CD4-positive, alpha-beta T cell treated with Interleukin-6 for 4 hours (primary cell): ENCODE measurements at places on chromosomes 13 and 19.

GRCh38 chr19:43778651-43779050 is 2.1 kb downstream of the KCNN4 start:
- no peak for DNase-seq

DNA sequence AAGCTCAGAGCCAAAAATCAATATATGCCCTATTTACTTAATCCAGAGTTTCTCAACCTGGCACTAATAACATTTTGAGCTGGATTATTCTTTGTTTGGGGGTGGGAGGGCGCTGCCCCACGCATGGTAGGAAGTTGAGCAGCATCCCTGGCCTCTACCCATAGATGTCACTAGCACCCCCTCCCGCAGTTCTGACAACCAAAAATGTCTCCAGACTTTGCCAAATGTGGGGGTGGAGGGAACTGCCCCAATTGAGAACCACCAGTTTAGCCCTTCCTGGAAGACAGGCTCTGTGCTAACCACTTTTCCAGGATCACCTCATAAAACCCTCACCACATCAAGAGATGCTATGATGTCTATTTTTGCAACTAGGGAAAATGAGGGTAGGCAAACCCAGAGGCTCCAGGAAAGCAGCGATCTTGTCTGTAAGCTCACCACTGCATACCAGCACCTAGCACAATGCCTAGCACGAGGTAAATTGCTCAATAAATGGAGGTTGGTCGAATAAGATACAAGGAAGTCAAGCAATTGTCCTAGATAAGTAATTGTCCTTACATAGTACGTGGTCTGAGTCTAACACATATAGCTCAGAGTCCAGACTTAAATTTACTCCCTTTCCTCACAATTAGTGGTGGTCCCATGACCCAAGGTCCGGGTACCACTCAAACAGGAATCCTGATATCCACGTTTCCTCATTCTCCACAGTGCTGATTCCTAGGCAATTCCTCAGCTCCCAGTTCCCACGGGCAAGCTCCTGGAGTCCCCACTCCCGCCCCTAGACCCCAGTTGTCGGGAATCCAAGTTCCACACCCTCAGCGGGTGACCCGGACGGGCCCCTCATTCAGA is 892 bp downstream of the TRIR start:
- DNase-seq = peak; percentile 52

GRCh38 chr13:33316890-33317289 is 31.3 kb upstream of the STARD13 start:
- DNase-seq = no peak

DNA sequence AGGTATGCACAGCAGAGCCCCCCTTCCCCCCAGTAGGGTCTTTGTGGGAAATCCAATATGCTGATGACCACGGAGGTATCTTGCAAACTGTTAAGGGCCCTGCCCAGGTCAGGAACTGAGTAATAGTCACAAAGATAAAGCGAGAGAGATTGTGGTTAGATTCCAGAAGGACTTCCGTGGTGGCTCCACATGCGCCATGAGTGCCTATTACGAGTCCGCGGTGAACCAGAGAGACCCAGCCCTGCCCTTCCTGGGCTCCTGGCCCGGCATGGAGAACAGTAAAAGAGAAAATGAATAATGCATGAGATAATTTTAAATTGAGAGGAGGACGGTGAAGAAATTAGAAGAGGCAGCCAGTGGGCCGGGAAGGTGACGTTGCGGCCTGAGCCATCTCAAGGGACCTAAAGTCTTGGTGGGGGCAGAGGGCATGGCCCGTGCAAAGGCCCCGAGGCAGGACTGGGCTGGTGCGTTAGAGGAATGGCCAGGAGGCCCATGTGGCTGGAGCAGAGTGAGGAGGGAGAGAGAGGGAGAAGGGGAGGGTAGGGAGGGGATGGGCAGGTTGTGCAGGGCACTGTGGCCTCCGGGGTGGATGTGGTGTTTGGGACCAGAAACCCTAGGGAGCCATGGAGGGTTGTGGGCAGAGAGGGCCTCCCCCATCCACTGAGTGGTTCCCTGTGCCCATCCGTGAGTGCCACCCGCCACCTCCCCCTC is 46.6 kb upstream of the NFIC start:
- DNase-seq = no peak

- DNase-seq = no peak
Observed at GRCh38 chr13:40780822-40781401, 8.5 kb upstream of the SLC25A15 start.

DNA sequence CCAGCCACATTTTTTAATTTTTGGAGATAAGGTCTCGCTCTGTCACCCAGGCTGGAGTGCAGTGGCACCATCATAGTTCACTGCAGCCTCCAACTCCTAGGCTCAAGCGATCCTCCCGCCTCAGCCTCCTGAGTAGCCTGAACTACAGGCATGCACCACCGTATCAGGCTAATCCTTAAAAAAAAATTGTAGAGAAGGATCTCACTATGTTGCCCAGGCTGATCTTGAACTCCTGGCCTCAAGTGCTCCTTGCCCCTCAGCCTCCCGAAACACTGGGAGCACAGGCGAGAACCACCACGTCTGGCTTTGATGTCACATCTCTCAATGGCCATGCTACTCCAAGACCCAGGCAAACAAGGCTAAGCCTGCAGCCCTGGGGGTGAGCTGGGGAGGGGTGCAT is 21.2 kb downstream of the PRKCSH start:
- no peak for DNase-seq

DNA sequence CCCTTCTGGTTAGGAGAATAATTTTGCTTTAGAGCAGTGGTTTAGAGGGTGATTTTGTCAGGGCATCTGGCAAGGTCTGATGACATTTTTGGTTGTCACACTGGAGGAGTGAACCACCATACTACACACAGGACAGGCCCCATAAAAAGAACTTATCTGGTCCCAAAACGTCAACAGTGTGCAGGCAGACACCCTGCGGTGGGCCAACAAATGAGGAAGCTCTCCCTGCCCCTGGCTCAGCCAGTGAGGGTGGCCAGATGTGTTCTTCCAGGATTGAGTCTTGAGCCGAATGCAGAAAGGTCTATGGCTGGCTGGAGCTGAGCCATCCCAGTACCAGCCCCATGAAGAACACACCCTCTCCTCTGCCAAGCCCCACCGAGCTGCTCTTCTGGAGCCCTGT is 149.2 kb downstream of the MIPEP start:
- DNase-seq = no peak

GRCh38 chr13:103100830-103101229 is 34.6 kb upstream of the SLC10A2 start:
- DNase-seq = no peak

DNA sequence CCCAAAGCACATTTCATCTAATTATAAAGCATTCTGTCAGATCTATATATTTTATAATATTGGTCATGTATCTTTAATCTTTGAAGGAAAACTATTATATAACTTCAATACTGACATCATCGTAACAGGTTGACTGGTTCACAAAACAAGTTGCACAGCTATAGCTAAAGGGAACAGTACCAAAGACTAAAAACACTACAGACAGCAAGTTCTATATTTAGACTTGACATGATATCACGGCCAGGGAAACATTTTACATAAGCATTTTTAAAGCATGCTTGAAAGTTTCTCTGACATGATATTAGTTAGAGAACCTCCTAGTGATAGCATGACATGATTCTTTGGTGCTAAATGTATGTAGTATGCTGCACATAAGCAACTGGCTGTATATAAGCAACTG is 182.5 kb downstream of the NDFIP2 start:
- no peak for DNase-seq

DNA sequence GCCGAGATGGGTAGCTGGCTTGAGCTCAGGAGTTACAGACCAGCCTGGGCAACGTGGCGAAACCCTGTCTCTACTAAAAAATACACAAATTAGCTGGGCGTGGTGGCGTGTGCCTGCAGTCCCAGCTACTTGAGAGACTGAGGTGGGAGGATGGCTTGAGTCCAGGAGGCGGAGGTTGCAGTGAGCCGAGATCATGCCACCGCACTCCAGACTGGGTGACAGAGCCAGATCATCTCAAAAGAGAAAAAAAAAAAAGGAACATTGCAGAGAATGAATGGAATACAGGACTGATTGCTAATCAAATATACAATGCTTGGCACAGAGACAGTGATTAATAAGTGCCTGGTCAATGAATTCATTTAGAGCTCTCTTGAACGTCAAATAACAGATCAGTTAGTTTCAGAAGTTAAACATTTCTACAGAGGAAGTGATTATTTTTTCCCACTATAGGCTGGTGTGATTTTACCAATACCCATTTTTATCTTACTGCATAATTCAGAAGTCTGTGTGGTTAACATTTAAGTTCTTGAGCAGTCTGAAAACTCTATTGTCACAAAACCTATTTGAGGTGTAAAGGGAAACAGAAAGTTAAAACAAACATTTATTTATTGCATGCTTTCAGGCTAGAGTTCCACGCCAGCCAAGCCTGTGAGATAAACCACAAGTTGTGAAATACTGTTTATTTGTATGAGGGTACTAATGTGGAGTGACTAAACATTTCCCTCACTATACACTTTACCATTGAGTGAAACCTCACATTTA is 7.7 kb upstream of the TBC1D4 start:
- DNase-seq = no peak

- peak; percentile 63 for DNase-seq
Observed at GRCh38 chr19:18098891-18099622, 1.5 kb downstream of the MAST3 start.

DNA sequence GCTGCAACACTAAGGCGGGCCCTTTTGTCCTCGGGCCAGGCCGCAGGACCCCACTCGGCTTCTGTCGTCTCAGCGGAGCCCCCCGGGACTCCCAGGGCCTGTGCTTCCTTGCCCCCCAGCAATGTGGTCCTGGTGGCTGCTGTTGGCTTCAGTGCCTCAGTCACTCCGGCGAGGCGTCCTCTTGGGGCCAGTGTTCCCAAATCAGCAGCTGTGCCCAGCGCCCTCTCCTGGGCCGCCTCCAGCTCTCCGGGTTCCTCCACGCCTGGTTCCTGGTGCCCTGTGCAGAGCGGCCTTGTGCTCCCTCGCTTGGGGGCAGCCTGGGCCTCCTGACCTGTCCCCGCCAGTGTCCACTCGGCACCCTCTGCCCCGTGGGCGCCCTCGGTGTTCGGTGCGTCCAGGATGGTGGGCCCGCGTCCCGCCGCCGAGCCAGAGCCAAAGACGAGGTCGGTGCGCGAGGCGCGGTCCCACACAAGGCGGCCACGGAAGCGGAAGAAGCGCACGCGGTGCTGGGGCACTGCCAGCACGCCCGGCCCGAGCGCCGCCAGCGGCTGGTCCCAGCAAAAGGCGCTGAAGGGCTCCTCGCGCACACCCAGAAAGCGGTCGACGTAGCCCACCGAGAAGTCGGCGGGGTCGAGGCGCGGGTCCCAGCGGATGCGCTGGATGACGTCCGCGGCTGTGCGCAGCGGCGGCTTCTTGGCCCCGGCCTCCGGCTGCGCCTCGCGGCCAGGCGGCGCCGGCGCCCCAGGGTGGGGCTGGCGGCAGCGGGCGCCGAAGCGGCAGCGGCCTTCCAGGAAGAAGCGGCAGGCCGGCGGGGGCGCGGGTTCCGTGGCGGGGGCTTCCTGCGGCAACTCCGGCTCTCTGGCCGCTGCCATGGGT is 685 bp downstream of the LENG9 start:
- peak; percentile 71 for DNase-seq

GRCh38 chr13:77222909-77223308 is 104.0 kb downstream of the MYCBP2 start:
- no peak for DNase-seq

- peak; percentile 40 for DNase-seq
Observed at GRCh38 chr13:113904411-113904810, 40.5 kb upstream of the GAS6 start.

- DNase-seq = no peak
Observed at GRCh38 chr19:29675650-29676186, 10.5 kb downstream of the PLEKHF1 start.

DNA sequence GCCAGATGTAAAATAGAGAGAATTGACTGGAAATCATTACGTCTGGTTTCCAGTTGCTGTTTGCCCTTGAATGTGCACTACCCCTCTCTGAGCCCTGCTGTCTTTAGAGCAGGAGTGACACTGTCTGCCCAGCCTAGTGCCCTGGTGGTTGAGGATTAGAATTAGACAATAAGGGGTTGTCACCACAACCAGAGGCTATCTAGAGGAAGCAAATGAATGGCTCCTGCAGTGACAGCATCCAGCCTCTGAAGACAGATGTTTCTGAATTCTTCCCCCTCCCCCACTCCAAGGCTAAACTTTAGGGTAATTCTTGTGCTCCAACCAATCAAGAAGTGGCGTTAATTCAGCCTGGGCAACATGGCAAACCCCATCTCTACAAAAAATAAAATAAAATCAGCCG is 2.0 kb downstream of the RAB8A start:
- DNase-seq = no peak

- no peak for DNase-seq
Observed at GRCh38 chr13:86446311-86446710, 647.1 kb upstream of the SLITRK6 start.

GRCh38 chr19:16288544-16288943 is 36.1 kb upstream of the KLF2 start:
- DNase-seq = peak; percentile 17

DNA sequence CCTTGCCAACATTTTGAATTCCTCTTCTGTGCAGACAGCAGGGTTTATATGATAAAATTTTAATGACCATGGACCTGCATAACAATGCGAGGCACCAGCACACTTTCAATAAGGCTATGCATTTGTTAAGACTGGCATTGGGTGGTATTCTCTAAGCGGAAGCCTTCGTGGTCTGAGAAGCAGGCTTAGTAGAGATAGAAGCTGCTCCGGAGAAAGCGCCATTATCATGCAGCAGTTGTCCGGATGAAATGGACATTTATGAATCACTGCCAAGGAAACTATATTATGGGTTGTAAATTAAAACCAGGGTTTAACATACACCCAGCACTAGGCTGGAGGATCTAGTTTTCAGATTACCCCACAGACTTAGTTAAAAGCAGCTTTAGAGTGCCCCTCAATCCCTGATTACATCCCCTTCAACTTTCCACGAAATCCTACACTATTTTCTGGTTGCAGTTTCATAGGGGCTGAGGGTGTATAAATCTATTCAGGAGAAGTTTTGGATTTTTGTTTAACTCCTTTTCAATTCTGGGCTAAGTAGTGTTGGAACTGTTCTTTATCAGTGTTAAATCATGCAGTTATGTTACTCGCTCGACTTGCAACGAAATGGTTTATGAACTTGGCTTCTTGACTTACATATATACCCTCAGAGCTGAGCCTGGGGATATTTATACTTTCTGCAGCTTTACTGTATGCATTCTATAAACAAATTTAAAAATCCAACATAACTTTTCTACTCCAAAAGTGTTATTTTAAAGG is 193.3 kb downstream of the PCDH9 start:
- DNase-seq = no peak

- DNase-seq = no peak
Observed at GRCh38 chr19:11061952-11062351, 27.3 kb upstream of the LDLR start.

GRCh38 chr19:19630062-19630414 is 2.0 kb upstream of the LPAR2 start:
- no peak for DNase-seq

DNA sequence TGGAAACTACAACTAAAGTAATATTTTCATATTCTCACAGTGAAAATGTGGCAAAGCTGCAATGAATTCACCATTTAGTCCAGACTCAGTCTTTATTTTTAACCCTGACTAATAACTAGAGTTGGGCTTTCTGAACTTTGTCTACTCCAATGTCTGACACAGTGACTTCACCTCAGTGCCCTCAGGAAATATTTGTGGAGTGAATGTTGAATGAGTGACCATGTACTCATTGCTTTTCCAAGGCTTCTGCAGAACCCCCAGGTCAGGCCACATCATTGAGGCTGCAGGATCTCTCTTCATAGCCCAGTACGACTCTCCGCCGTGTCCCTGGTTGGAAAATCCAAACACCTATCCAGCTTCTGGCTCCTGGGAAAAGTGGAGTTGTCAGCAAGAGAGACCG is 1.8 kb downstream of the ZNF175 start:
- DNase-seq = no peak
